ENCODE measurements at places on chromosomes 6 and 20.
A peak's percentile ranks its signal among the peaks of the same experiment; 100 is the strongest.

- no peak for DNase-seq
Measured at GRCh38 chr20:15235471-15236198, 898.2 kb upstream of the FLRT3 start.

GRCh38 chr20:4084096-4084495 lies 68.7 kb upstream of the RNF24 start:
- no peak for DNase-seq

DNA sequence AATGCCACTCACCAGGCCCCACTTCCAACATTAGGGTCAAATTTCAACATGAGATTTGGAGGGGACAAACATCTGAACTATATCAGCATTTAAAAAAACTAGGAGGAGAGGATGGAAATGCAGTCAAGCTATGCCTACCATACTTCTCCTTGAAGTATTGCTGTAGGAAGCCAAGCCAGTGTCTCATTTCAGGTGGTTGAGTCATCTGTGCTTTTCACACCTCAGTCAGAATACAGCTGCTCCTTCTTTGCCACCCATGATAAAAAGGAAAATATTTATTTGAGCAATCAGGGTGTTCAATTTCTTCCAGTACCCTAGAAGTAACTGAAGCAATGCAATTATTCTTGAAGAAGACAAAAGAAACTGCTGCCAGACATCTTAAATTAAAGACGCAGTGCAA lies 47.0 kb upstream of the EEF1E1 start:
- DNase-seq, result no peak

GRCh38 chr6:38155144-38155543 lies 335.6 kb downstream of the ZFAND3 start:
- peak; percentile 63 for DNase-seq

GRCh38 chr6:39808964-39809363 lies 16.8 kb downstream of the DAAM2 start:
- DNase-seq, result no peak

- peak; percentile 31 for DNase-seq
Measured at GRCh38 chr20:3749689-3750531, 17.4 kb downstream of the HSPA12B start.

DNA sequence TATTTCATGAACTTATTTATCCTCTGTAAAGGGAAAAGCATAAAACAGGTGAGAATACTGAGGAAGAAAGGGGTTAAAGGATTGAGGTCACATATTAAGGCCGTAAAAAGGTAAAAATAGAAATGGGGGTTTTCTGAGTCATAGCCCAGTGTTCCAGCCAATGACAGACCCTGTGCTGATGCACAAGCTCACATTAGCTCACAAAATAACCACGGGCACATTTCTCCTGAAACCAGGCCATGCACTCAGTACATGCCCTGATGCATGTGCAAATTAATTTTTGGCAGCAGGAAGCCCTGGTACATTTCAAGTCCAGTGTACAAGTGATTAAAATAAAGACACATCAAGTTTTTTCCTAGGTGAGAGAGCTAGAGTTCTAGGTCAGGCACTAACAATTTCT lies 194.4 kb downstream of the TMEM200A start:
- DNase-seq, result no peak

DNA sequence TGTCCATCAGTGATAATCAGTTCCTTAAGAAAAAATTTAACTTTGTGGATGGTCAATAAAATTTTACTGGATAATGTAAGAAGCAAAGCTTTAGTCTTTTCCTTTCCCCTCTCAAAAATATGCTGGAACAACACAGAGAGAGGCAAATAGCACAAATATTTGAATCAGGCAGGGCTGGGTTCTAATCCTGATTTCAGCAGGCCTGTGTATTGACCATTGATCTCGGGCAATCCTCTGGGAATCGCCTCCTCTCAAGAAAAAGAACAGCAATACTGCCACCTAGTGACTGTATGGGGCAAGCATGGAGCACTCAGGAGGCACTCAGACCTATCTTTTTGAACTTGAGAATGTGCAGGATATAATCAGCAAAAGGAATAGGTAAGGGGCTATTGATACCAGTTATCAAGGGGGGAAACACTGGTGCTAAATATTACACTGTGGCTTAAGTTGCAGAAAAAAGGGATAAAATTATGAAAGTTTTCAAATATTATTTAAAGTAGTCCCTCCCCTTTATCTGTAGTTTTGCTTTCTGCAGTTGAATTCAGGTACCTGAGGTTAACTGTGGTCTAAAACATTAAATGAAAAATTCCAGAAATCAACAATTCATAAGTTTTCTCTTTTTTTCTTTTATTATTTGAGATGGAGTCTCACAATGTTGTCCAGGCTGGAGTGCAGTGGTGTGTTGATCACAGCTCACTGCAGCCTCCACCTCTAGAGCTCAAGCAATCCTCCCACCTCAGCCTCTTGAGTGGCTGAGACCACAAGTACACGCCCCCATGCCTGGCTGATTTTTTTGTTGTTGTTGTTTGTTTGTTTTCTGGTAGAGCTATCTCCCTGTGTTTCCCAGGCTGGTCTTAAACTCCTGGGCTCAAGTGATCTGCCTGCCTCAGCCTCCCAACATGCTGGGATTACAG lies 91.8 kb upstream of the NHSL1 start:
- DNase-seq, result peak; percentile 39

GRCh38 chr6:42269974-42270510 lies 52.4 kb upstream of the MRPS10 start:
- DNase-seq, result no peak

GRCh38 chr20:34190679-34191090 lies 50.5 kb upstream of the ASIP start:
- DNase-seq, result peak; percentile 23

GRCh38 chr20:6975311-6975710 lies 207.8 kb downstream of the BMP2 start:
- no peak for DNase-seq

GRCh38 chr6:6869094-6869493 lies 238.7 kb upstream of the RREB1 start:
- DNase-seq, result no peak

DNA sequence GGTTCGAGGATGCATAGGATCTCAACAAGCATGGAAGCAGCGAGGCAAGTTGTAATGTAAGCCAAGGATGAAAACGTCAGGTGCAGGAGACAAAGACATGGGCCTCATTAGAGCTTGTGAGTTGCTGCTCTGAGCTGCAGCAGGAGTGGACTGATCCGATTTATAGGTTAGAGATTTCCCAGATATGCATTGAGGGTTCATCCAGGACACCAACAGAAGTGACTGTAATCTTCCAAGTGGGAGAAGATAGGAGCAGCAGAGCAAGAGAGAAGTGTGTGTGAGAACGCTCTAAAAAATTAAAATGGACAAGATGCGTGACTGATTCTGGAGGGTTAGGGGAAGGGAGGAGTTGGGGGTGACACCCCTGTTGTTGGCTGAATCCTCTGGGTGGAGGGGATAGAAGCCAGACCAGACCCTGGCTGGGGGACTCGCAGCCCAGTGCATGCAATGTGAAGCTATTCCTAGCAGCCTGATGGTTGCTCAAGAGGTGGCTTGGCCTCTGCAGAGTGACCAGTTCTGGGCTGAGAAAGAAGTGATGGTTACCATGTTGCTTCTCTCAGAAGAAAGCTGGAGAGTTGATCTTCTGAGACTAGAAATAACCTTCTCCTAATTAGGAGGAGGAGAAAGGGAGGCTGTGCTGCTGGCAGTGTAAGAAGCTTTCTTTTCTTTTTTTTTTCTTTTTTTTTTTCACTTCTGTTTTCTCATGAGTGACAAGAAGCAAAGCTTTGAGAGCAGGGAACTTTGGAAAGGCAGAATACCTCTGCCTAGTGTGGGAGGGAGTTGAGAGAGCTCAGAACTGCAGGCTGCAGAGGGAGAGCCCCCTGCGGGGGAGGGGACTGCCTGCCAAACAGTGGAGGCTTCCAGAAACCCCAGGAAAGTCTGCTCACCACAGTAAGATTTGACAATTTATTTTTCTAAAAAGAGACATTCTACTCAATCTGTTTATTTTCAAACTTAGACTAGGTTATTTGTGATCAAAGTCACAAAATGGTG lies 116.9 kb downstream of the SLX4IP start:
- no peak for DNase-seq

GRCh38 chr6:73299151-73299971 lies 36.4 kb upstream of the KHDC1 start:
- no peak for DNase-seq

DNA sequence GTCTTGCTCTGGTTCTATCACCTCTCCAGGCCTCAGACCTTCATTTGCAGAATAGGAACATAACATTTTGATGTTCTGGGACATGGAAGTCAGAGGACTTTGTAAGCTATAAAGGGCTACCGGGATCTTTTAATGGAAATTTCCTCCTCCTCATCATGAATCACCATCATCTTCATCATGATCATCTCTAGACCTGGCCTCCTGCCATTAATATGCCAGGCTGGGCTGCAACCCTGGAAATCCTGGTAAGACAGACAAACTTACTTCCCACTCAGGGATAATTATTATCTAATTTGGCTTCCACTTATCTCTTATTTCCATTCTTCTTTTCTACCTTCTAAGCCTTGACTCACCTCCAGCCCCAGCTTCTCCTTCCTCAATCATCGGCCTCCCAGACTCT lies 41.0 kb upstream of the MRPS18A start:
- no peak for DNase-seq

DNA sequence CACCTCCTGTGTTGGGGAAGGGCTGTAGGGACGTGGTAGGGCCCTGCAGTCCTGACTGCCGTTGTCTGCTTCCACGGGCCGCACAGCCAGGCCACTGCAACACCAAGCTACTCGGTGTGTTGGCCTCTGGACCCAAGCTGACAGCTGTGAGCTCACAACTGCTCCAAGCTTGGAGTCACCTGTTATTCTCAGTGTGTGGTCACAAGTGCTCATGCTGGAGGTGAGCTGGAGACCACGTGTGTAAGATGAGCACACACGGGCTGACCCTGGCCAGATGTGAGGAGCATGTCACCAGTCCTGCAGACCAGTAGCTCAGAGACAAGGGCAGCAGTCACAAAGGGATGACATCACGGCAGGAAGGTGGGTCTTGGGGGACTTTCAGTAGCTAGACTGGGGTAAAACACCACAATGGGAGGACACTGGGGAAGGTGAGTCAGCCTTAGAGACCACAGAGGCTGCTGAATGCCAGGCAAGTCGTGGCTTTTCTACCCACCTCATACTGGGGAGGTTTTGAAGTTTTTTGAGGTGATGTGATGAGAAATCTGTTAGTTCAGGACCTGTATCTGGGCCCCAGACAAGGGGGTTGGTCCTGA lies 87.3 kb downstream of the FAM120B start:
- DNase-seq, result no peak

- no peak for DNase-seq
Measured at GRCh38 chr6:79821859-79822258, 125.5 kb downstream of the ELOVL4 start.

DNA sequence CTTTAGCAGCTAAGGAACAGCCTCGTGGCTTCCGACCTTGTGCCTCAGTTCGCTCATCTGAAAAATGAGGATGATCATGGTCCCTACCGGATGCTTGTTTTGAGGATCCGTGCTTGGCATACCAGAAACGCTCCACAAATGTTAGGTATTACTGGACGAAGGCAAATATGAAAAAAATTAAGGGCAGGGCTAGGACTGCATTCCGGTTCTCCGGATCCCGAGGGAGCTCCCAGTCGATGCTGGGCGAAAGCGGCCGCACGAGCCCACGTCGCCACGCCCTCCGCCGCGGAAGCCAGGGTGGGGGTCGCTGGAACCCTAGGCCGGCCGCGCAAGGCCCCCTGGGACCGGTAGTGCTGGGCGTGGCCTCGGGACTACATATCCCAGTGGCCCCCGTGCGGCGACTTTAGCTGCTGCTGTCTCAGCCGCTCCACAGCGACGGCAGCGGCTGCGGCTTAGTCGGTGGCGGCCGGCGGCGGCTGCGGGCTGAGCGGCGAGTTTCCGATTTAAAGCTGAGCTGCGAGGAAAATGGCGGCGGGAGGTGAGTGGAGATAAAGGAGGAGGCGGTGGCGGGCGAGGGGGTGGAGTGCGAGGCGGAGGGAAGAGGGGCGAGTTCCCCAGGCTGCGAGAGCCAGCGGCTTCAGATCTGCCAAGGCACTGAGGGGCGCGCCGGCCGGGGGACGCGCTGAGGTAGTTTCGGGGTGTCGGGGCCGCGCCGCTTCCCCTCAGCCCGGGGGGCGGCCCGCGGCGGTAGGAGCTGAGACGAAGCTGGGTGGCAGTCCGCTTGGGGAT lies at the start of gene NCOA3:
TSS of gene NCOA3 (plus strand) at position 406 of the 789 bp plus-strand sequence. CDS start 120,361 bp downstream, outside the sequence.
- peak; percentile 92 for DNase-seq

- DNase-seq, result no peak
Measured at GRCh38 chr6:52304983-52305390, 20.4 kb upstream of the MCM3 start.

- no peak for DNase-seq
Measured at GRCh38 chr6:96656567-96656966, 93.6 kb downstream of the FHL5 start.

DNA sequence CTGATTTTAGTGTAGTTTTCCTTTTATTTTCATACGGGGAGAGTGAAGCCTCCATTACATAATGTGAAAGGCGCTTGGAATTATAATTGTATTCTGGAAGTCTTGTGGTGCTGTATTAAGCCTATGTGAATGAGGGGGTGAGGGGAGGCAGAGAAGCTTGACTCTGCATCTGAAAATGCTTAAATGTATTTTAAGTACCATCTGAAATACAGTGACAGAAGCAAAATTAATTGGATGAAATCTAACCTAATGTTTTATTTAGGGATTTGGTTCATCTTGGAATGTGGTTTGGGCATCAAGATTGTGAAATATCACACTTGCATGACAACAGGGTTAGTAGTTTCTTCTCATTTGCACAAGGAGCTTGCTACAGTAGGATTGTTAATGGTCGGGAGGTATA lies 41.2 kb downstream of the TMEM200A start:
- no peak for DNase-seq

DNA sequence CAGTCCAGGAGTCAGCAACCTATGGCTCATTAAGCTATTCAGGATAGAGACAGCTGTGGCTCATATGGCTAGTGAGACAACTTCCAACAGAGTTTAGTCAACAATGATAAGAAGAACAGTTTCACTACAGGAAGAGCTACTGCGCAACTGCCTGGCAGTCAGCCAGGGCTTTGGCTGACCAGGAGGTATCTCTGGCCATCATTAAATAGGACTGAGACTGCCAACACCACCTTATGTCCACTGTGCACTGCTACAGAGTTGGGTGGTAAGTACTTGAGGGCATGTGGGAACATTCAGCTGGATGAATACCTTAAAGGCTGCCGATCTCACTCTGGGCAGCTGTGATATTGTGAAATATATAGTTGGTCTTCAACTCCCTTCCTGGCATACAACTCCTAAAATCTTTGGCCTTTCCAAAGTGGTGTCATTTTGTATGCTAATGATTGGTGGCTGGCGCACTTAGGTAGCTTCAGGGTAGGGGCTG lies 52.2 kb upstream of the FAM83C start:
- no peak for DNase-seq
